Effector CD8-positive, alpha-beta T cell (primary cell): ENCODE measurements at places on chromosomes 7 and 10.

- DNase-seq = no peak
Measured at GRCh38 chr7:109868215-109868860, 1222.6 kb upstream of the LRRN3 start.

- no peak for DNase-seq
Measured at GRCh38 chr10:69867699-69868558, 66.2 kb downstream of the COL13A1 start.

GRCh38 chr10:77197544-77197943, 440.1 kb downstream of the KCNMA1 start:
- no peak for DNase-seq

GRCh38 chr10:34405611-34406462, 409.3 kb downstream of the PARD3 start:
- DNase-seq = no peak

- DNase-seq = no peak
Measured at GRCh38 chr10:97821308-97822038, 28.2 kb upstream of the GOLGA7B start.

DNA sequence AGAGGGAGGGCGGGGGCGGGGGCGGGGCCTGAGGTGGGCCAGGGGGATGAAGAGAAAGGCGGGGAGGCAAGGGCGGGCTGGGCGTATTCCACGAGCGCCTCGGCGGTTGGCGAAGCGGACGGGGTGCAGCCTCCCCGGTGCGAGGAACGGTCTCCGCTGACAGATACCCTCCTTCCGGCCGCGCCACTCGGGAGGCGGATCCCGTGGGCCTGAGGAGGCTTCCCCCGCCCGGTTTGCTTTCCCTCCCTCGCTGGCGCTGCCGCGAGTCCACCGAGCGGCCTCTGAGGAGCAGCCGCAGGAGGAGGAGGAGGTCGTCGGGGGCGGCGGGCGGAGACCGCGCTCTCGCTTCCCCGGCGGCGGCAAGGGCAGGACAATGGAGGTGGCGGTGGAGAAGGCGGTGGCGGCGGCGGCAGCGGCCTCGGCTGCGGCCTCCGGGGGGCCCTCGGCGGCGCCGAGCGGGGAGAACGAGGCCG, at the start of gene TRIM24:
Gene TRIM24 (plus strand): TSS at position 84 of the 473 bp plus-strand sequence. CDS start 290 bp downstream, at position 374.
- DNase-seq = no peak

- no peak for DNase-seq
Measured at GRCh38 chr10:127346604-127347003, 150.2 kb upstream of the INSYN2A start.

GRCh38 chr7:144534196-144534595, 130.7 kb upstream of the NOBOX start:
- DNase-seq = no peak

DNA sequence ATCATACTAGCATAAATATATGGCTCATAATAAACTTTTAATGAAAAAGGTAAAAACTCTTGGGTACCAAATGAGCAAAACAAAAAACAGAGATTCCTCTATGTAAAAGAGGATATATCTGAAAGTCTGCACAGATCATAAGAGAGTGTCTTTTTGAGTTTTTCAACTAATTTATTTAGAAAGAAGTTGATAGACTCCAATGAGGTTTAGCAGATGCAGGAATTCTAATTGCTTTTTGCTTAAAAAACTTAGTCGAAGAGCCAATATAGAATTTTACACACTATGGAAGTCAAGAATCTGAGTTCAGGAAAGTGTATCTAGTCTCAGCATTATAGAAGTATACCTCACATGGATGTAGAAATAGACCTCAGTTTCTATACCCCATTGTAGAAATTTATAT, 3.4 kb upstream of the MLLT10 start:
- no peak for DNase-seq

- no peak for DNase-seq
Measured at GRCh38 chr10:31467791-31468535, 148.9 kb downstream of the ZEB1 start.

GRCh38 chr7:41054960-41055661, 647.8 kb downstream of the INHBA start:
- DNase-seq = no peak

DNA sequence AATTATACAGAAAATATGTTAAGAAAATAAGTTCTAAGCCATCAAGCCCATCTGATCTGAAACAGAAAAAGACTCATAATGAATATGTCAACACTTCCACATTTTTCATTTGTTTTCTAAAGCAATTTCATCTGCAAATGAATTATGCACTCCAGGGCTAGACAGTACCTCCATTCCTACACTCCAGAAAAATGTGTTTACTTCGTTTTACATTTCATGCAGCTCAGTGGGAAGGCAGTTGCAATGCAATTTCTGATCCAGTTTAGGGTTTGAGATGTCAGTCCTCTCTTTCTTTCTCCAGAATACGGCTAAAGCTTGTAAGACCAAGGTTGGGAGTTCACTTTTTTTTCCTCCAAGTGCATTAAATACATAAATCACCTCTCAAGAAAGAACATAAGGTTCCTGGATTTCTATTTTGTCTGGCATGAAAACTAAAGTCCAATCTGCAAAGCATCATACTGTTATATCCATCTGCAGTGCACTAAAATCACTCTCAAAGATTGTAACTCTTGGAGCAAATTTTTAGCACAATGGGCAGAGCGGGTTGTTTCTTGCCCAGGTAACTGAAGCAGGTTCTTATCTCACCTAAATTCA, 348.8 kb upstream of the C7orf33 start:
- DNase-seq = no peak

DNA sequence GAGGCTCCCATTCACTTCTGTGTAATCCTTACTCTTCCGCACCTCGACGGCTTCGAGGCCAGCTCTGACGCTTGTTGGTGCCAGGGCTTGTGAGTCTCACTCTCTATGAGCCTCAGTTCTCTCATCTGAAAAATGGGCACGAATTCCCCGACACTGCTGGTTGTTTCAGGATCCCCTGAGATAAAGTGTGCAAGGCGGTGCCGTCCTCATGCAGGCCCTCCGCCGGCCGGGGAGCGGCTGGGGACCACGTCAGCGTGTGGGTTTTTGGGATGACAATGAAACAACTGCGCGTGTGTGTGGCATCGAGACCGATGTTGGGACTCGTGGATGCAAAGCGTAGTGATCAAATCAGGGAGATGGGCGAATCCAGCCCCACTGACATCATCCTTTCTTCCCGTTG, 75.6 kb downstream of the FOXL3 start:
- DNase-seq = no peak

- no peak for DNase-seq
Measured at GRCh38 chr10:79417266-79417665, 28.2 kb downstream of the ZCCHC24 start.

- no peak for DNase-seq
Measured at GRCh38 chr7:98802781-98803110, 67.1 kb downstream of the TMEM130 start.

DNA sequence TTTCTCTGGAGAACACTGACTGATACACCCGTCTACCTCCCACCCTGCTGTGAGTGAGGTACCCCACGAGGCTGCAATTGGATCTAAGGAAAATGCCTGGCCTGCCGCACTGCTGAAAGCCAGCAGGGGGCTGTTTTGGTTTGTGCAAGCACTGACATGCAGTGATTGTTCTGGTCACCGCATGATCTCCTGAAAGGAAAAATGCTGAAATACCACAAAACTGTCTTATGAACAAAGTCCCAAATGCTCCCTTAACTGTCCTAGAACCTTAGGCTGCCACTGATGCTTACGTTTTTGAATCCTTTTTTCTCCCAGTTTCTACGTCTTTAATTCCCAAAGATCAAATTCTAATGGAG, 132.7 kb downstream of the JCAD start:
- DNase-seq = no peak

GRCh38 chr10:6114299-6114698, 25.5 kb downstream of the RBM17 start:
- DNase-seq = no peak

DNA sequence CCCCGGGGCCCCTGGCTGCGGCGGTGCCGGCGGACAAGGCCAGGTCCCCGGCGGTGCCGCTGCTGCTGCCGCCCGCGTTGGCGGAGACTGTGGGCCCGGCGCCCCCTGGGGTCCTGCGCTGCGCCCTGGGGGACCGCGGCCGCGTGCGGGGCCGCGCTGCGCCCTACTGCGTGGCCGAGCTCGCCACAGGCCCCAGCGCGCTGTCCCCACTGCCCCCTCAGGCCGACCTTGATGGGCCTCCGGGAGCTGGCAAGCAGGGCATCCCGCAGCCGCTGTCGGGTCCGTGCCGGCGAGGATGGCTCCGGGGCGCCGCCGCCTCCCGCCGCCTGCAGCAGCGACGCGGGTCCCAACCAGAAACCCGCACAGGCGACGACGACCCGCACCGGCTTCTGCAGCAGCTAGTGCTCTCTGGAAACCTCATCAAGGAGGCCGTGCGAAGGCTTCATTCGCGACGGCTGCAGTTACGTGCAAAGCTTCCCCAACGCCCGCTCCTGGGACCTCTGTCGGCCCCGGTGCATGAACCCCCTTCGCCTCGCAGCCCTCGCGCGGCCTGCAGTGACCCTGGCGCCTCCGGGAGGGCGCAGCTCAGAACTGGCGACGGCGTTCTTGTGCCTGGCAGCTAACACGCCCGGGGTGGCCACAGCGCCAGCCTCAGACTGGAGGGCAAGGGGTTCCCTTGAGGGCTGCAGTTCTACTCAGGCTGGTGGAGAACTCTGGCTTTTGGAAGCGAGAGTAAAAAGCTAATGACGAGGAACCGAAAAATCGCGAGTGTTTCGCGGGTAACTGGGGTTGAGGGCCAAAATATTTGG, 804 bp downstream of the FRAT1 start:
- DNase-seq = peak; percentile 29

GRCh38 chr10:16765509-16766375, 51.5 kb downstream of the RSU1 start:
- no peak for DNase-seq

GRCh38 chr10:62671104-62671503, 133.4 kb upstream of the ADO start:
- no peak for DNase-seq

GRCh38 chr7:142477079-142477651, 219.3 kb upstream of the PRSS58 start:
- no peak for DNase-seq

GRCh38 chr7:14085901-14086300, 96.4 kb upstream of the ETV1 start:
- no peak for DNase-seq
